NCI-H2081 treated with DMSO at 0.1 percent for 48 hours (cell line): ENCODE measurements at places on chromosomes 6 and 20.

- no peak for DNase-seq
Measured at GRCh38 chr6:75874224-75874623, 125.2 kb downstream of the MYO6 start.

- DNase-seq: no peak
Measured at GRCh38 chr6:116406678-116407345, 36.1 kb downstream of the DSE start.

GRCh38 chr6:44917430-44917829 is 410.7 kb upstream of the RUNX2 start:
- DNase-seq: no peak

GRCh38 chr6:126376682-126377081 is 36.8 kb downstream of the CENPW start:
- DNase-seq: no peak

GRCh38 chr6:33834401-33835392 is 30.9 kb upstream of the MLN start:
- no peak for DNase-seq

DNA sequence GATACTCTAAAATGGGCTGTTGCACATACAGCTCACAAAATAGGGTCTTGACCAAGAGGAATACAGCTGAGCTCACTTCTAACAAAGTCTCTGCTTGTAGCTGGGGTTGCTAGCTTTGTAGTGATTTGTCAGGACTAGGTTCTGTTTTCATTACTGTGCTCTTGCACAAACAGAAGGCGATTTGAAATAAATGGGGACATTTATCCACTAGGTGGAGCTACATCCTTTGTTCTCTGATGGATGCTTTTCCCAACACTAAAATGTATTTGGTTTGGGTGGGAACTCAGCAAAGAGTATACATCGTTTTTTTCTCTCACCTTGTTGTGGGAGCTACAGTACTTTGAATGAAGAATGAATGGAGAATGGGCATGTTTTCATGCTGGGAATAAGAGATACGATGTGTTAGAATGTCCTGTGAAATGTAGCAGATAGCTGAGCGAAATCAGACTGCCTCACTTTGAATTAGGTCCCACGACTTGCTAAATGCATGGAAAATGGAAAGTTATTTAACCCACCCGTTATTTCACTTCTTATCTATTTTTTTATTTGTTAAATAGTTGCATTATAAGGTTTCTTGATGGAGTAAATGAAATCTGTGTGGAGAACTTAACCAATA is 494.7 kb upstream of the MAP3K7 start:
- peak; percentile 42 for DNase-seq

DNA sequence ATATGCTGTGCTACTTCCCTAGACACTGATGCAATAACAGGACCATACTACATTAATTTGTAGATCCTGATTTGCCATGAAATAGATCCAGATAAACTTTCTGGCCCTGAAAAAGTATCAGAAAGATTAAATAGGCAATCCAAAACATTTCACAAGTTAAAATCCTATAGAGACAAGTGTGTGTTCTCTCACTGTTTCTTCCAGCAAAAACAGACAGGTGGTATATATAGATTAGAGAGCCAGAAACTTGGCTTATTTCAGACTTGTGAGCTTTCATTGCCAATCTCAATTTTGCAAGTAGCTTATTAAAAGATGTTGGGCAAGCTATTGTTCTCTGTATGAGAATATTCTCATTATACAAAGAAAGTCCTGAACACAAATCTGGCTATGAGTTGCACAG is 289.1 kb upstream of the MANEA start:
- DNase-seq: no peak

- DNase-seq: no peak
Measured at GRCh38 chr6:164531736-164532135, 777.7 kb downstream of the C6orf118 start.

DNA sequence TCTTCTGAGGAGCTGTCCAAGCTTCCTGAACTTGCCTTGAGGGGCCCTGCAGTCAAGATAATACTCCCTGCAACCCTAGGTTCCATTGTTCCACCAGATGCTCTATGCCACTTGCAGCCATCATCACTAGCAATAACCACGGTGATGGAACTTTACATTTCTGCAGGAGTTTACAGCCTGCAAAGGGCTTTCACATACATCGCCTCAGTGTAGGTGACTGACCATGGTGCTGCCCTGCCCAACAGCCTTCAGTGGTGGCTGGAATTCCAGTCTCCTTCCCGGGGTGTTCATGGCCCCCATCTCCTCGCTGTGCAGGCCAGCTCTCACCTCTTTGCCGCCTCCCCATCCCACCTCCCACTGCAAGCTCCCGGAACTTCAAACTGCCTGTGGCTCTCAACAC is 225.5 kb upstream of the ECI2 start:
- no peak for DNase-seq

DNA sequence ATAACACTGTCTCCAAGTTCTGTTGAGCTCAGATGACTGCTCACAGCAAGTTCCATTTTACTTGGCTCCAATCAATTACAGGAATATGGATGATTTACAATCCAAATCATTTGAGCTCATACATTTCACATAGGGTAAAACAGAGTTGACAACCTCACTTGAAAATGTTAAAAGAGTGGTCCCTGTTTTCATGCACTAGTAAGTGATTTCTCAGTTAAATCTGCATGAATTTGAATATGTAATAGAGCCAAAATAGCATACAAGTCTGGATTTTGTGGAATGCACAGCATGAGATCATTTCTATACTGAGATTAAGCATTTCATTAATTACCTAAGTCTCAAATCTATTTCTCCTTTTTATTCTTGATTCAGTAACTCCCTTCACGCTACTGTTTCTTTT is 217.6 kb downstream of the SIM1 start:
- DNase-seq: no peak

DNA sequence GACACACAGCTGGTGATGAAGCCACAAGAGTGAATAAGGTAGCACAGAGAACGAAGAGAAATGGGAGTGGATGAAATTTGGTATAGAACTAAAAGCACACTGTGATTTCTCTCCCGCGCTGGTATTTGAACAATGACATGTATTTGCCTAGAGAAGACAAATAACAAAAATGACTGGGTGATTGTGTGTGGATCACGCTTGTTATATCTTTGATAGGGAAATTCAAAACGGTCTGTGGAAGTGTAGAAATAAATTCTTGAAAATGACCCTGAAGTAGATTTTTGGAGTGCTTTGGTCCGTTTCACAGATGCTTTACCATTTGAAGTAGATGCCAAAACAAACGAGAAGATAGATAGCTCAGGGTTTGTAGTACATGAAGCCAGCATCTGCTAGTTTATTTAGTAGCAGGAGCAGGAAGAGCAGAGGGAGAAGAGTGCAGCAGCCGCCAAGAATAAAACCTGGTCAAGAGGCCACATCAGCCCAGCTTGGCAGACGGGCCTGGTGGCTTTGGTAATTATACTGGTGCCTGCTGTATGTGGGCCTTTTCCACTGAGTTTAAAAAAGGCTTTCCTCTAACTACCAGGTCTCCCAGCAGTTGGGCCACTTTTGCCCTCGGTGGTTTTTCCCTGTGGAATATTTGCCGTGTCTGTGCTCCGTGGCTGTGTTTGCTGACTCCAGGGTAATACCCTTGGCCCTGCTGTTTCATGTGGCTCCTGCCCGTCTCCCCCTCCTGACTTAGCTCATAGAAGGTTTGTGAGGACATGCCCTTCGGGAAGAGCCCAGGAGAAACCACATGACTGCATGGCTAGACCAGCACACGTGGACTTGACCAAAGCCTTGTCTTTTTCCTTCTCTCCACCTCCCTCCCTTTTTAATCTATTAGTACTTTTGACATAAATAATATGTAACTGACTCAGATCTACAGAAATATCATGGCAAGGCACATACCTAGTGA is 294.0 kb downstream of the SOX4 start:
- peak; percentile 24 for DNase-seq

DNA sequence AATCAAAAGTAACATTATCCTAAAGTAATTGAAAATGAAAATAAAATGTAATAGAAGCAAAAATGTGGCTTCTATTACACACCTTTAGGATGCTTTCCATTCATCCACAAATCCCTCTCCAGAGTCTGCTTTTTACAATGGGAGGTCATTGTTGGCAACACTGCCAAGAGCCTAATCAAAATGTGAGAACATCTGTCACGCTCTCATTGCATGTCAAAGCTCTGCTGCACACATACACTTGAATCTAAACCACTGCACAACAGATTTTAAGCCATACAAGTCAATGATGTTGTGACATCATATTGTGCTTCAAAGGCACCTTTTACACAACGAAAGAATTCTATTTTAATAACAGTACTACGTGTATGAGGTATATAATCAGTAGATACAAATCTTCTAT is 82.1 kb downstream of the PREP start:
- DNase-seq: no peak

GRCh38 chr6:112504621-112505020 is 157.5 kb downstream of the RFPL4B start:
- no peak for DNase-seq

- DNase-seq: no peak
Measured at GRCh38 chr6:158060455-158061360, 79.0 kb downstream of the SYNJ2 start.

- DNase-seq: no peak
Measured at GRCh38 chr20:20755674-20756319, 43.4 kb upstream of the RALGAPA2 start.

DNA sequence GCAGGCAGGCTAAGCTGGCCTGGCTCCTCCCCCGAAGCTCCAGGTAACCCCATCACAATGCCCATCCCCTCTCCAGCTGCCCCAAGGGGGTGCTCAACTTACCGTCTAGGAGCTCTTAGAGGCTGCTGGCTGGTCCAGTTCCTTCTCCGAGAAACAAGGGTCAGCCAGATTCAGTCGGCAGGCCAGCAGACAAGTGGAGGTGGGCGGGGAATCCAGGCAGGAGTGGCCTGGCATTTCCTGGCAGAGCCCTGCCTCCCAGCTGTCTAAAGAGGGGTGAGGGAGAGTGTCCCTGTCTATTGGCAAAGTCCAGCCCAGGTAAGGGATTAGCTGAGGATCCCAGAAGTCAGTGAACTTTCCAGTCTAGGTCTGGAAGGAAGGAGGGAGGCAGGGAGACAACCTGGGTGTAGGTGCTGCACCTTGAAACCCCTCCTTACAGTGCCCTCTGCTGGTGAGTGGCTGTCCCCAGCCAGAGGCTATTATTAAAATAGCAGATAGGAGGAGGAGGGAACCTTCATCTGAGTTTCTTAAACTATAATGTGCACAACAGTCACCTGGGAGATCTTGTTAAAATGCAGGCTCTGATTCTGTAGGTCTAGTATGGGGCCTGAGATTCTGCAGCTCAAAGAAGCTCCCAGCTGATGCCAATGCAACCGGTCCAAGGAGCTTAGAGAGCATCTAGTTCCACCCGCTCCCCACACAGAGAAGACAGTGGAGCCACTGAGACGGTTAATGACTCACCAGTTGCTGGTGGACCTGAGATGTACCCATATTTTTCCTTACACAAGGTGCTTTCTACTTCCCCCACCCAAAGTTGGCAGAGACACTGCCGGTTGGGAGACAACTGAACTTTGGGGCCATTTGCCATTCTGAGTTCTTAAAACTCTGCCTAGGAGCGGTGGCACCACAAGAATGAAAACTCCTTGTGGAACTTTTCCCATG is at the start of gene UNC5CL:
Gene UNC5CL, minus strand, starts transcription at position 162 of the 939 bp plus-strand sequence. CDS start 4,147 bp downstream, outside the sequence.
- DNase-seq: no peak

- no peak for DNase-seq
Measured at GRCh38 chr6:170201361-170201760, 89.5 kb downstream of the DLL1 start.

DNA sequence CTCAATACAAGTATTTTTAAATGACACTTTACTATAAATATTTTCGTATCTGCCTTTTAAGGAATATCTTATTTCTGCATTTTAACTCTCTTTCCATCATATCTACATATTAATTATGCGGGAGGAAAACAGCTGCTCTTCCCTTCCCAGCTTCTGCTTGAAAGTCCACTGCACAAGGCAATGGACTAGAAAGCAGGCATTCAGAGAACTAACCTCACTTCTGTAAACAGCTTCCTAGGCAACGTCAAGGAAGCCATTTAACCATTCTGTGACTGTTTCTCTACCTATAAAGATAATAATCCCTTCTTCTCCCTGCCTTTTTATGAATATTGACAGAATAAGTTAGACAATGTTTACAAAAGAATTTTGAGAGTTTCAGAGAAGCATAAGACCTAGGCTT is 319.4 kb downstream of the BTBD9 start:
- no peak for DNase-seq

GRCh38 chr6:32118782-32119628 is 9.0 kb downstream of the ATF6B start:
- DNase-seq: peak; percentile 11

GRCh38 chr20:59403261-59403961 is 103.0 kb downstream of the EDN3 start:
- DNase-seq: no peak

DNA sequence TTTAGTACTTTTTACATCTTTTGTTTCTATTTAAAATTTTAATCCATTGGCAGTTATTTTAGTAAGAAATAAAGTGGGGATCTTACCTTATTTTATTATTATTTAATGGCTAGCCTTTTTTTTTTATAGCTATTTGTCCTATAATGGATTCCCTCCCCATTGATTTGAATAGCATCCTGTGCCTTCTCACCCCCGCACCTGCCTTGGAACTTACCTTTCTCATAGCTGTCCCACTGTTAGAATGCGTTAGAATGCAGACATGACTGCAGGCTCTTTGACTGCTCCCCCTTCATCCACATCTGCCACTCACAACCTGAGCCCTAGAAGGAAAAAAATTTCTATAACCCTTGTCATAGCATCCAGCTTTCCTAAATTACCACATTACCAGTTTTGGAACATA is 9.1 kb downstream of the PKIB start:
- DNase-seq: no peak

GRCh38 chr6:158266131-158266530 is 46.1 kb upstream of the TULP4 start:
- no peak for DNase-seq

DNA sequence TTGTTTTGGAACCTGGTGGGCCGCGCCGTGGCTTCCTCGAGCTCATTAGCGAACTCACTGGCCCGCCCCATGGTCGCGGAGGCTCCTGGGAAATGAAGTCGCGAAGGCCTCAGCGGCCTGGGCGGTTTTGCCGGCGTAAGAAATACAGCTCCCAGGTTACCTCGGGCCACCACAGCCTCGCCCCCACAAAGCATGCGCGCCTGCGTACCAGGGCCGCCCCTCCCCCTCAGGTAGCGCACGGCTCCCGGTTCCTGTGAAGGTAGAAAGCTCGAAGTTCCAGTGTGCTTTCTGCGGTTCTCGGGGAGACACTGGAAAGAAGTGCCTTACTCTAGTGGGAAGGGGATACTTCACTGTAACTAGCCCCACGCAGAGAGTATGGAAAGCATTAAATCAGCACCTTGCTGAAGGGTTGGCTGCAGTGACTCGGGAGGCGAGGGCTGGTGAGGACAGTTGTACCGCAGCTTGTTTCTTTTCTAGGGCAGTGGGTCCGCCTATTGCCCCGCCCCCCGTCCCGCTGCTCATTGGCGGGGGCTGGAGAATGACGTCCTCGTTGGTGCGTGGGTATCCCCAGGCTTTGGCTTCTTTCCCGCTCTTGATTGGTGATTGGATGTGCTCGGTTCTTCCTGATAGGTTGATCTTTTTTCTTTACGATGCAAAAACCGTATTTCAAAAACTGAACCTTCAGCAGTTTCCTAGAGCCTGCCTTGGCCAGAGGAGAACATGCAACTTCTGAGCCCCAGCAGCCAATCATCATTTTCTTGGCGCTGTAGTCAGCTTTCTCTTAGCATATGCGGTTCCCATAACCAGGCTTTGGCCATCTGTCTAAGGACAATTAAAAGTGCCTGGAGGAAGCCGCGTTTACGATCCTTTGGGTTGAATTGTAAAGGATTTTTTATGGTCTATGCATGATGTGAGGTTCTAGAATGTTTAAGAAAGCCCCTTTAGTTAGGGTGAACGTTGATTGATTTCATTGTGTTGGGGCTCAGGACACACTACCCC is at the start of gene CDK19:
Gene CDK19, minus strand, starts transcription at position 59 of the 999 bp plus-strand sequence. CDS start 333 bp downstream, outside the sequence.
- peak; percentile 86 for DNase-seq

- DNase-seq: no peak
Measured at GRCh38 chr6:155936551-155936950, 480.9 kb upstream of the NOX3 start.

- no peak for DNase-seq
Measured at GRCh38 chr6:130683761-130684517, 143.3 kb upstream of the SMLR1 start.
